ENCODE measurements at places on chromosomes 2 and 18. TPM values are rescaled to one million over a fixed set of nuclear protein-coding genes. Genes with fewer than 3 reads are reported as not detected.

Gene CIDEA
- polyA plus RNA-seq = 0.57 TPM

Gene NGEF
- 7.9 TPM for polyA plus RNA-seq

Gene KLHL14
- 2.7 TPM for polyA plus RNA-seq

Gene GKN1
- polyA plus RNA-seq = not detected

Gene SNORC
- 7.3 TPM for polyA plus RNA-seq

Gene GCG
- polyA plus RNA-seq = not detected

Gene LONRF2
- 6.5 TPM for polyA plus RNA-seq

Gene MBP
- polyA plus RNA-seq = 16.7 TPM

Gene GRB14
- polyA plus RNA-seq = 30.6 TPM

Gene TMX3
- polyA plus RNA-seq = 27.1 TPM

Gene IL36RN
- polyA plus RNA-seq = not detected

Gene EPB41L3
- 152 TPM for polyA plus RNA-seq

Gene UBXN2A
- polyA plus RNA-seq = 9.4 TPM

Gene KCNJ13
- 0.25 TPM for polyA plus RNA-seq

Gene PDE11A
- polyA plus RNA-seq = 7.8 TPM

Gene PKP4
- polyA plus RNA-seq = 42.5 TPM

Gene LOXL3
- polyA plus RNA-seq = 10.5 TPM

Gene RESP18
- 1.4 TPM for polyA plus RNA-seq

Gene UGT1A10
- 0.29 TPM for polyA plus RNA-seq

Gene SCN3A
- 6.3 TPM for polyA plus RNA-seq

Gene MC2R
- polyA plus RNA-seq = 0.24 TPM

Gene DSC2
- polyA plus RNA-seq = 2.7 TPM

Gene CCDC121
- 40.5 TPM for polyA plus RNA-seq

Gene RIT2
- polyA plus RNA-seq = 0.82 TPM

Gene LYG2
- not detected for polyA plus RNA-seq

Gene NEU4
- polyA plus RNA-seq = 0.88 TPM

Gene NDC80
- 12.9 TPM for polyA plus RNA-seq

Gene REG1B
- polyA plus RNA-seq = not detected

Gene IL1RL2
- 0.38 TPM for polyA plus RNA-seq
